Vagina (tissue), 2 donors: ENCODE measurements at places on chromosomes 16 and 17.

DNA sequence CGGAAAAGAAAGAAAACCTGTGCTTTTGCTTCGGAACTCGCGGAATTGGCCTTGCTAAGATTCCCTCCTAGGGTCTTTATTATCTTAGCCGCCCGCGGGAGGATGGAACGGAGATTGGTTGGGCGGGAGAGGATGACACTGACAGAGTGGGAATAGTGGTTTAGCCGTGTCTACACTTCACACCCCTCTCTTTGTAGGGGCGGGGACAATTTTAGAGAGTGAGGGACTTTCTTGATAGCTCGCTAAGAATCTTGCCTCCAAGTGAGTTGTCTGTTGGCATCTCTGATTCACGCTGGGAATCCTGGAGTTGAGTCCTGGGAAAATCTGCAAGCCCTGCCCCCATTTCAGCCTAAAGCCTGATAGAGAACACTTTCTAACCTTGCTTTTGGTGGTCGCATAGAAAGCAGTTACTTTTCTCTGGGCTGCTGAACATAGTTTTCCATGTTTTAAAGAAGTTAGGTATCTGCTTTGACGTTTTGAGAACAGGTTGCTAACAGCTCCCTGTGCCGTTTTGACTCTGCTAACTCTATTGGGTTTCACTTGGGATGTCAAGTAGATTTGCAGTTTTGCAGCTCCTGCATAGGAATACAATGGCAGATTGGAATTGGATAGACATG, 697 bp downstream of the NOL11 start:
- no peak for DNase-seq

GRCh38 chr16:66651474-66651765, 45.1 kb downstream of the CMTM4 start:
- no peak for DNase-seq

- DNase-seq: no peak
These were observed 424 bp upstream of the NUBP1 start for GRCh38 chr16:10743227-10743609.

GRCh38 chr17:78367193-78367592, 7.3 kb upstream of the SOCS3 start:
- DNase-seq: no peak

DNA sequence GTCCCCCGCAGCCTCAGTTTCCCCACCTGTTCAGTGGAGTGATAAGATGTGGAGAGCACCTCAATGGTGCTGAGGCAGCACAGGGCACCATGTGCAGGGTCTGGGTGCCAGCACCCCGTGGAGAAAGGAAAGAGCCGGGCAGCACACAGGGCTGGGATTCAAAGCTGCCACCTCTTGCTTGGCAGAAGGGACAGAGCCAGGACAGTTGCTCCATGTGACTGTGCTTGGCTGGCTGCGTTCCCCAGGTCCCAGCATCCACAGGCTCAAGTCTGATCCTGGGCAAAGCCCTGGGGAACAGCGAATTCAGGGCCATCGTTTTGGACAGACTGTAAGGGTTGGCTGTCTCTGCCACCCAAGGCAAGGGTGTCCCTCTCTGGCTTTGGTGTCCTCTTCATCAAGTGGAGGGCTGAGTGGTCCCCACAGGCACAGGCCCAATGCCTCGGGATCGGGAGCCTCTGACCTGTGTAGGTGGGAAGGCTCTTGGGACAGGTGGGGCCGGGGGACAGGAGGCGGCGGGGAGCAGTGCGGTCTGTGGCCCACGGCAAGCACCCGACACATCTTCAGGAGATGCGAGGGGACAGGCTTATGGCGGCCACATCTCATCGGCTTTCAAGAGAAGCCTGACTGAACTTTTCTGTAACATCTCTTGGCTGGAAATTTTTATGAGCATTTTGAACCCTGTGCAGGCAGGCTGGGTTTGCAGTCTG, 8.5 kb downstream of the ZNF469 start:
- no peak for DNase-seq

- DNase-seq: no peak
These were observed 120.0 kb downstream of the IRF8 start for GRCh38 chr16:86018941-86019340.

DNA sequence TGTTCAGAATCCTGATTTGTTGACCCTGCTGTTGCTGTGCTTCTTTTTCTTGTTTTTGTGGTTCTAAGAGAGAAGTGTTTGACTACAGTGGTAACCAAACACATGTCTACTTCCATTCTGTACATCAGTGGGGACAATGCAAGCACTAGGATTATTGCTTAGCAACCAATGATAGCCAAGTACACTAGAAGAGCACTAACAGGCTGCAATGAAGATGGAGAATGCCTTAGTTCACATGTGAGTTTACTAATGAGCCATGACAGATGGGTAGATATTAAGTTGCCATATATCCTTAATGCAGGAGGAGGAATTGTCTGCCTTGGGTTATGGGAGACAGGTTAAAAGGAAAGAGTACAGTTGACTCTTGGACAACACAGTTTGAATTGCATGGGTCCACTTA, 8.3 kb downstream of the EFCAB5 start:
- DNase-seq: no peak

DNA sequence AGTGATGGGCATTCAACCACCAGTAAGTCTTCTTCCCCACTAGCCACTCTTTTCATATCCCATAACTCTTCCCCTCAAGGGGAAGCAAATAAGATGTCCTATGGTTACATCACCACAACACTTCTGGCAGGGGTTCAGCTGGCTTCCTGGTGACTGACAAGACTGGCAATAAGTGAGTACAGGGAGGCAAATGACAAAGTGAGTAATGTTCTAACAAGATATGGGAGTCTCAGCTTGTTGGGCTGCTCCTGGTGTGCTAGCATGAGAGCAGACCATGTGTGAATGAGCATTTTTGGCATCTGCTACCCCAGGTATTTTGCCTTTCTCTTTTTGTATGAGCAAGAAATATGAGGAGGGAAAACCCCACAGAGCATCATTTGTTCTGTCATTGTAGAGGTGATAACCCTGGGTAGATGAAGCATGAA, 9.9 kb downstream of the TMIGD1 start:
- no peak for DNase-seq

DNA sequence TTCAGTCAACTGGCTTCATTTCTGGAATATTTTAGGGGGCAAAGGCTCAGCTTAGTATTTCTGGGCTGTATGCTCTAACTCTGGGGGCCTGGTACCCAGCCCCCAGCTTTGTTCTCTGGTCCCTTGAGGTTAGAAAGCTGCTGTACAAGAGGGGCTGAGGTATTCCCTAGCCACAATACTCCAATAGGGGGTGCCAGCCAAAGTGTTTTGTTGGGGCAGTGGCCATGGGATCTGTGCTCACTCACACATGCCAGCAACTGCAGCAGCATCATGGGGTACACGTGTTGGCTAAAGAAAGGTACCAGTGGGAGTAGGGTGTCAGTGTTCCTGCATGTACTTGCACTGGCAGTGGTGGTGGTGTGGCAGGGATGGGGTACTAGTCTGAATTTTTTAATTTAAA, 257.3 kb downstream of the CA10 start:
- no peak for DNase-seq

DNA sequence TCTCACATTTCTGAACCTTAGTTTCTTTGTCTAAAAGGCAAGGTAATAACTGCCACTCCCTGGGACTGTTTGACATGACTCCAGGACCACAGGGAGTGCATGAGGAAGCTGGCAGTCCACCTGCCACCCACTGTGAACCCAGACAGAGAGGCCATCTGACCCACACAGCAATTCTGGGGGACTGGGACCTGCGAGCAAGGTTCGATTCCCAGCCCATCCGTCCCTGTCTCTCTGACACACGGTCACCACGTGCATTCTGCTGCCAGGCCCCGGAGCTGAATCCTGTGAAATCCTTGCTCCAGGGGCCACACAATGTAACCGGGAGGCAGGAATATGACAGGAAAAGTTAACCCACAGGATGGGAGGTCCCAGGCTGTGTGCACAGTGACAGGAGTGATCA, 218.8 kb upstream of the FOXF1 start:
- DNase-seq: no peak

DNA sequence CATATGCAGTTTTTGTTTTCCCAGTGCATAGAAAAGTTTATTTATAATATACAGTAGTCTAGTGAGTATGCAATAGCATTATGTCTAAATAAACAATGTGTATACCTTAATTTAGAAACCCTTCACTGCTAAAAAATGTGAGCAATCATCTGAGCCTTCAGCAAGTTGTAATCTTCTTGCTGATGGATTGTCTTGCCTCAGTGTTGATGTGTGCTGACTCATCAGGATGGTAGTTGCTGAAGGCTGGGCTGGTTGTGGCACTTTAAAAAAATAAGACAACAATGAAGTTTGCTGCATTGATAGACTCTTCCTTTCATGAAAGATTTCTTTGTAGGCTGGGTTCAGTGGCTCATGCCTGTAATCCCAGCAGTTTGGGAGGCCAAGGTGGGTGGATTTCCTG, 13.9 kb upstream of the CAPNS2 start:
- DNase-seq: no peak

- DNase-seq: no peak
These were observed 519.5 kb upstream of the SALL1 start for GRCh38 chr16:51670527-51670926.

GRCh38 chr17:7176841-7177190, 2.4 kb downstream of the ASGR1 start:
- DNase-seq: no peak

DNA sequence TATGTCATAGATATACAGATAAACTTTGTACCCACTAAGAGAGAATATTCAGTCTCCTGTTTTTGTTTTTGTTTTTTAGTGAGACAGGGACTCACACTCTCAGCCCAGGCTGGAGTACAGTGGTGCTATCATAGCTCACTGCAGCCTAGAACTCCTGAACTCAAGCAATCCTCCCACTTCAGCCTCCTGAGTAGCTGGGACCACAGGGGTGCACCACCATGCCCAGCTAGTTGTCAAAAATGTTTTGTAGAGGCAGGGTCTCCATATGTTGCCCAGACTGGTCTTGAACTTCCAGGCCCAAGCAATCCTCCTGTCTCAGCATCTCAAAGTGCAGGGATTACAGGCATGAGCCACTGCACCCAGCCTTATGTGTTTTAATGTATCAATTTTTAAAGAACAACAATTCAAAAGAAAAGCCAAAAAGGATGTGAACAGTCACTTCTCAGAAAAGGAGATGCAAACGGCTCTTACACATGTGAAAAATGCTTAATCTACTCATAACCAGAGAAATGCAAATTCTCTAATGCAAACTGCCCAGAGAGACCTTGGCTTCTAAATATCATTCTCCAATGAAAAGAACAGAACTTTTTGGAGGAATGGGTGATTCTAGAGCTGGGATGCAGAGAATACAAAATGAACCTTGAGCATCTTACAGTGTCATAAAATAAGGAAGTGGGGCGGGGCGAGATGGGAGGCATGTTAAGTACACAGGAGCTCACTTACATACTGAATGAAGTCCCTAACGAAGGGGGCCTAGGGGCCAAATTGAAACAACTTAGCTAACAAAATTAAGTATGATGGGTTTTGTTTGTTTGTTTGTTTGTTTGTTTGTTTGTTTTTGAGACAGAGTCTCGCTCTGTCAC, 7.3 kb upstream of the CMTM3 start:
- DNase-seq: no peak

DNA sequence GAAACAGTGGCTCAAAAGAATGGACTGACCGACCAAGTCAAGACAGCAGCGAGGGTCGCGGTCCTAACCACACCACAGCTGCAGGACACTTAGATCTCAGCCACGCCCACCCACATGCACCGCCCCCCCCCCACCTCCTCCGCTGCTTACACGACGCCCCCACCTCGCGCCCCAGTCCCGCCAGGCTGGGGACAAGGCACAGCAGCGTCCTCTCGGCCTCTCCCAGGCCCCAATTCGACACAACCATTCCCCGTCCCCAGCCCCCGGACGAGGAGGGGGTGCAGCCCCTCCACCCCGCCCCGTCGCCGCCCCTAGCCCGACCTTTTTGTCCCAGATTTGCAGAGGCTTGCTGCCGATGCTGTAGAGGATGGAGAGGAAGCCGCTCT, 477 bp downstream of the CFAP20 start:
- DNase-seq: no peak

- DNase-seq: no peak
These were observed 616 bp downstream of the SRSF2 start for GRCh38 chr17:76736349-76737081.

GRCh38 chr17:68196394-68197090, 51.3 kb upstream of the AMZ2 start:
- DNase-seq: no peak

DNA sequence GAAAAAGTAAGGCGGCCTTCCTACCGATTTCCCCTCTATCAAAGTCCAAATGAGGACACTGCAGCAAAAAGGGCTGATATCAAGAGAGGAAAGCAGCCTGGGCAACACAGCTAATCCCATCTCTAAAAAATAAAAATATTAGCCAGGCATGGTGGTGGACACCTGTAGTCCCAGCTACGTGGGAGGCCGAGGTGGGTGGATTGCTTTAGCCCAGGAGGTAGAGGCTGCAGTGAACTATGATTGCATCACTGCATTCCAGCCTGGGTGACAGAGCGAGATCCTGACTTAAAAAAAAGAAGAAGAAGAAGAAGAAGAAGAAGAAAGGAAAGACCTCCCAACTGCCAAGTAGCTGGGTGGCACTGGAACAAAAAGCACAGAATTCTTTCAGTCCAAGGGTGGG, 14.4 kb downstream of the CACNB1 start:
- DNase-seq: no peak

- no peak for DNase-seq
These were observed 199.6 kb downstream of the SPECC1 start for GRCh38 chr17:20208717-20209116.

DNA sequence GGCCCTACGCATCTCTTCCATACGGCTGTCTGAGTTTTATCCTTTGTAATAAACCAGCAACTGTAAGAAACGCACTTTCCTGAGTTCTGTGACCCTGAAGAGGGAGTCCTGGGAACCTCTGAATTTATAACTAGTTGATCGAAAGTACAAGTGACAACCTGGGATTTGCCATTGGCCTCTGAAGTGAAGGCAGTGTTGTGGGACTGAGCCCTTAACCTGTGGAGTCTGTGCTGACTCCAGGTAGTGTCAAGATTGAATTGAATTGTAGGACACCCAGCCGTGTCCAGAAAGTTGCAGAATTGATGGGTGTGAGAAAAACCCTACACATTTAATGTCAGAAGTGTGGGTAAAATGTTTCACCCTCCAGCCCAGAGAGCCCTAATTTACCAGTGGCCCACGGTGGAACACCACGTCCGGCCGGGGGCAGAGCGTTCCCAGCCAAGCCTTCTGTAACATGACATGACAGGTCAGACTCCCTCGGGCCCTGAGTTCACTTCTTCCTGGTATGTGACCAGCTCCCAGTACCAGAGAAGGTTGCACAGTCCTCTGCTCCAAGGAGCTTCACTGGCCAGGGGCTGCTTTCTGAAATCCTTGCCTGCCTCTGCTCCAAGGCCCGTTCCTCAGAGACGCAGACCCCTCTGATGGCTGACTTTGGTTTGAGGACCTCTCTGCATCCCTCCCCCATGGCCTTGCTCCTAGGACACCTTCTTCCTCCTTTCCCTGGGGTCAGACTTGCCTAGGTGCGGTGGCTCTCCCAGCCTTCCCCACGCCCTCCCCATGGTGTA, 1.5 kb downstream of the GAA start:
- DNase-seq: no peak
